ENCODE measurements at places on chromosomes 6 and 20.

DNA sequence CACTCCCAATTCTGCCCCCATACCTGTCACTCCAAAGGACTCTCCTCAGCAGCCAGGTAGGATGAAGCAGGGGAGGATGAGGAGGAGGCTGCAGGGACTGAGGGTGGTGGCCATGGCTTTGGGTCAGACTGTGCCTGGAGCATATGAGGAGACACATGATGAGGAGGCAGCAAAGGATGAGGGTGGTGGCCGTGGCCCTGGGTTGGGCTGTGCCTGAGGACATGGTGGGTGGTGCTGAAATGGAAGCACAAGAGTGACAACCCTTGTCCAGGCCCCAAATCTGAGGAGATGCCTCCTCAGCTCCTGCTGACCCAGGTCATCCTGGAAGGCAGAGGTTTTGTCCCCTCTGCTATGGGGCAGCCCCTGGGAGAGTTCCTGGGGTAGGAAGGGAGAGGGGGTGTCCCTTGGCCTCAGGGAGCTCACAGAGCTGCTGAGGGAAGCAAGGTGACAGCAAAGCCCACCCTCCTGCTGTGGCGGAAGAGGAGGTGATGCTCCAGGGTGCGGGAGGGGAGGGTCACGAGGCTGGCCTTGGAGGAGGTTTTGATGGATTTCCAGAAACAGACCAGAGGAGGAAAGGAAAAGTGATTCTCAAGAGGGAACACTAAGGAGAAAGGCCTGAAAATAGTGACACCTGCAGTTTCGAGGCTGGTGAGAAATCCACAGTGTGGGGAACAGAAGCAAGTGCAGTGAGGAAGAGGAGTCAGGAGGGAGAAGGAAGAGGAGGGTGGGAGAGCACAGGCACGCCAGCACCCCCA is 4.6 kb downstream of the RAET1G start:
- DNase-seq: no peak

DNA sequence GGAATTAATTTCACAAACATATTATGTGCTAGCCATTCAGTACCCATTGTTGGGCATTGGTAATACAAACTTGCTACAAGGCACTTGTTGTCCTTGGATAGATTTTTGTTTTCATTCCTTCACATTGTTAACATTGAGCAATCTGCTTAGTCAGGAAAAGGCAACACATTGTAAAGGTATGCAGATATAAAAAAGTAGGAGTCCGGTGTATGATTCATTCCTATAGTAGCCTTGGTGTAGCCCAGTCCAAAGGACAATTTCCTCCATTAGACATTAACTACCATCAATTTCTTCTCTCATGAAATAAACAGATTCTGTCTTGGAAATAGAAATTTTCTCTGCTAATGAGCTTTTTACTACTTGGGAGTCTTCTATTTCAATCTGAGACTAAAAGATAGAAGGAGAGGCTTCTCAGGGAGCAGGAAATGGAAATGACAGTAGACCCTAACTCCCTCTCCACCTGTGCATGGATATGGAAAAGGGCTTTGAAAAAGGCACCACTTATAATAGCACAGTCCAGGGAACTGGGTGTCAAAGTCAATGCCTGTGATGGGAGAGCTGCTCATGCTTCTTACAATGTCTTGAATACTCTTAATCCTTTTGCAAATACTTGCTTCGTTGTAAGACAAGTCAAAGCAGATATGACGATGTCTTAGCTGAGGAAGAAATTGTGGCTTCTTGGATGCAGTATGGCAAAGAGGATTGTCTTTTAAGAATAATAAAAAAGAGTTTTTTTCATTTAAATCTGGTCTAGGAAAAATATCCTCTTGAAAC is 369.4 kb upstream of the CITED2 start:
- DNase-seq: no peak

DNA sequence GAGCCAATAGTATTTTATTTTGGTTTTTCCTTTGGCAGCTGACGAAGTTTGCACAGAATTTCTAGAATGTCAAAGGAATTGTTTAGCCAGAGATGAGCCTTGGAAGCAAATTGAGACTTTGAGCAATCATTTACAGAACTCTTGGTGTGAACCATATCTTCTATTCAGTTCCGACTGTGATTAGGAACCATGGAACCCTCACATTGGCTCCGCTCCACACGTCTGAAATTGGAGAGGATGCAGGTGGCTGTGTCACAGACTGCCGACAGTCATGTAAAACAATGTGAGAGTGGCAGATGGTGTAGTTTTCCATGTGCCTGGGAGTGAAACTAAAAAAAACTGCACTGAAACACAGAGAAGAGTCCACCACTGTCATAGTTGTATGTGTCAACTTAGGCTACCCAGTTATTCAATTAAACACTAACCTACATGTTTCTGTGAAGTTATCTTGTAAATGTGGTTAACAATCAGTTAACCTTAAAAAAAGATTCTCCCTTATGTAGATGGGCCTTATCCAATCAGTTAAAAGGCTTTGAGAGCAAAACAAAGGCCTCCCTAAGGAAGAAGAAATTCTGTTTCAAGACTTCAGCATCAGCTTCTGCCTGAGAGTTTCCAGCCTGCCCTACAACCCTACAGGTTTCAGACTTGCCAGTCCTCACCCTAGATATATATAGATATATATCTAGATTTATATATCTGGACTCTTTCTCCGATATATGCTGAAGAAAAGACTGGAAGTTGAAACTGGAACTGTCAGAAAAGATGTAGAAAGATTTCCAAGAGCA is 3.3 kb upstream of the HMGN4 start:
- no peak for DNase-seq

- no peak for DNase-seq
Observed at GRCh38 chr6:51184046-51184445, 365.4 kb downstream of the TFAP2B start.

GRCh38 chr6:166540631-166541331 is 45.7 kb downstream of the RAMACL start:
- peak; percentile 74 for DNase-seq

- DNase-seq: no peak
Observed at GRCh38 chr20:9399322-9399721, 115.1 kb upstream of the LAMP5 start.

- DNase-seq: no peak
Observed at GRCh38 chr6:117906507-117906957, 532 bp upstream of the SLC35F1 start.

GRCh38 chr20:15396900-15397299 is 1059.5 kb upstream of the FLRT3 start:
- no peak for DNase-seq

GRCh38 chr6:90436403-90436802 is 139.8 kb upstream of the BACH2 start:
- no peak for DNase-seq

GRCh38 chr6:118770112-118770788 is 118.9 kb upstream of the CEP85L start:
- DNase-seq: no peak

GRCh38 chr6:21750575-21750974 is 157.0 kb downstream of the SOX4 start:
- no peak for DNase-seq

GRCh38 chr6:60867548-60867947 is 1418.5 kb downstream of the KHDRBS2 start:
- DNase-seq: no peak

- no peak for DNase-seq
Observed at GRCh38 chr6:164185471-164185871, 771.0 kb downstream of the QKI start.

DNA sequence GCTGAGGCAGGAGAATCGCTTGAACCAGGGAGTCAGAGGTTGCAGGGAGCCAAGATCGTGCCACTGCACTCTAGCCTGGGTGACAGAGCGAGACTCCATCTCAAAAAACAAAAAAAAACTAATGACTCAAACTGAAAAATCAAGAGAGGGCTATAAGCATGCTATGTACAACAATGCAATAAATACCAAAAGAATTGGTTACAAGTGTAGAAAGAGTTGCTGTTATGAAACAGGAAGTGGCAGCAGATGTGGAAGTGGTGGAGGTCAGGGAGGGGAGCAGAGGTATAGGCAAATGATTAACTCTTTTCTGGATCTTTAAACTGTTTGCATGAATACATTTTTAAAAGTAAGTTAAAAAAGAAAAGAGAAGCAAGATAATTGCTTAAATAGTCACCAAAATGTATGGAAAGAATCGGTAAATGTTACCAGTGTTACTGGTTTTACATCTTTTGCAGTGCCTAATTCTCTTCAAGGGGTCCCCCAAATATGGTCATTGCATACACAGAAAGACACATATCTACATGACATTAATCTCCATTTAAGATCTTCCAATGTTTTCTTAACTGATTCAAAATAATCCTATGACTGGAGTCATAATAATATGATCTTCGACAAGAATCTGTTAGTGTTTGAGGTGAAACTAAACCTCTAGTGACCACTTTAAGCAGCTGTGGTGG is 15.0 kb downstream of the CALHM6 start:
- DNase-seq: no peak

GRCh38 chr20:3705970-3706739 is 6.2 kb downstream of the SIGLEC1 start:
- DNase-seq: no peak

DNA sequence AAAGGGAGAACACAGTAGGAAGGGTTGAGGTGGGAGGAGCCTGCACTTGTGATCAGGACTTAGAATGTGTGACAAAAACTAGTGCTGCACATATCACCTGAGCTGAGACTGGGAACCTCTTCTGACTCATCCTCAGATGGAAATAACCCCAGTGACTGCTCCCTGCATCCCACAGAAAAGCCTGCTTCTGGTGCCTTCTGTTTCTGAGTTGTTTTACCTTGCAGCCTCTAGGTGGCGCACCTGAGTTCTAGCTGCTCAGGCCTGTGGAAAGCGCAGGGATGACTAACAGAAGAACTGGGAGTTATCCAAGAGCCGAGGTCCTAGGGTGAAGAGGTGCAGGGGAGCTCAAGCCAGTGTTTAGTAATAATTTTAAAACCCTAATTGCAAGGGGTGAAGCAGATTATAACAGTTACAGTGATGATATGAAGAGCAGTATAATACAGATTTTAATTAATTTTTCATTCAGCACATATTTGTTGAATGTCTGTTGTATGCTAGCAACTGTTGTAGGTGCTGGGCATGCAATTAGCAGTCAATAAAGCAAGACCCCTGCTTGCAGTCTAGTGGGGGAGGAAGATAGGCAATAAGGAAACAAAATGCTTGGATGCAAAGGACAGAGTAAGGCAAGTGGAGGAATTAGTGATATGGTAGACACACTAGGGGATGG is 302.5 kb downstream of the DHX35 start:
- DNase-seq: peak; percentile 64

All from activated CD4-positive, alpha-beta T cell treated with anti-CD3 and anti-CD28 coated beads for 48 hours (primary cell).